ENCODE measurements at places on chromosomes 1 and 21.

- no peak for DNase-seq
Measured at GRCh38 chr1:108878160-108878469, 1.3 kb downstream of the GPSM2 start.

- DNase-seq = no peak
Measured at GRCh38 chr1:216606047-216606637, 117.1 kb downstream of the ESRRG start.

- DNase-seq = no peak
Measured at GRCh38 chr1:30464187-30464617, 259.2 kb downstream of the MATN1 start.

DNA sequence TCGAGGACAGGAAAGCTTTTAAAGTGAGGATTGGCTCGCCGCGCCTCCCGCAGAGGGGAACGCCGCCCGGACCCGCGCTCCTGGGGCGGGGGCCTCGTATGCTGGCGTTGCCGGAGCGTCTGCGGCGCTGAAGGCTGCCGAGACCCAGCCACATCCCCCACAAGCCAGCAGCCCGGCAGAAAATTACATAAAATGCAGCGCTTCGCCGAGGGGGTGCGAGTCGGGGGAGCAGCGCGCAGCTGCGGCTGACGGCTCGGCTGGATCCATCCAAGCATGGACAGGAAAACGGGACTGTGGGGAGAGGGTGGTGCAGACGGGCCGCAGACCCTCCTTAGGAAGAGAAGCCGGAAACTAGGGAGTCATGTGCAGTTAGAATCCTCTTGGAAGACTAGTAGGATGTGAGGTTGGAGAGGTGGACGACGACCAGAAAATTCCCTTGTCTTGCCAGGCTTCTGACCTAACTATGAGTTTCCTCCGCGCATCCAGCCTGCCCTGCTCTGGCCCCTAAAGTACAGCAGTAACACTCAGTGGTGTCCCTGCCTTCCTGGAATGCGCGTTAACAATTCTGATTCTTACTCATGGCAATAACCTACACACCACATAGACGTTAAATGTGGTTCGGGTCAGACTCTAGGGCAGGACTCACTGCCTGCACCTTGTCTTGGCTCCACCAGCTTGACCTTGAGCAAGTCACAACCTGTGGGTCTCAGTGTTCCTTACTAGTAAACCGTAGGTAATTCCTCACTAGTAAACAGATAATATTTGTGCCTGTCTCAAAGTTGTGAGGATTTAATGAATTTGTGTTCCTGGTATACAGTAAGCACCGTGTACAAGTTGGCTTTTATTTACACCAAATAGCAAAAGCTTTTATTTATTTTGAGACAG lies 953 bp upstream of the BRWD1 start:
- peak; percentile 16 for DNase-seq

- no peak for DNase-seq
Measured at GRCh38 chr1:232956081-232956480, 5.7 kb downstream of the NTPCR start.

GRCh38 chr1:71589005-71589404 lies 508.2 kb upstream of the ZRANB2 start:
- DNase-seq = no peak

- no peak for DNase-seq
Measured at GRCh38 chr1:59757197-59757747, 57.5 kb upstream of the HOOK1 start.

DNA sequence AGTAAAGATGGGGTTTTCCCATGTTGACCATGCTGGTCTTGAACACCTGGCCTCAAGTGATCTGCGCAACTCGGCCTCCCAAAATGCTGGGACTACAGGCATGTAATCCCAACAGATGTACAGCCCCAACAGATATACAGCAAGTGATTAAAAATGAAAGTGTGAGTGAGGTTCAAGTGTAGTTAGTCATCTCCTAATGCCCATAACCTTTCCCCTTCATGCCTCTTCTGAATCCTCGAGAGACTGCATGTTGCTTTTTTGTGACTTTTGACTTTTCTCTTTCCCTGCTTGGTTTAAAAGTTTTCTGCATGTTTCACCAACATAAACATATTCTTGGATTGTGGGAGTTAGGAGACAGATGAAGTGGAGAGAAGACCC lies 31.2 kb downstream of the KCNK2 start:
- DNase-seq = no peak

GRCh38 chr1:152189657-152190442 lies 30.8 kb upstream of the RPTN start:
- DNase-seq = peak; percentile 70

DNA sequence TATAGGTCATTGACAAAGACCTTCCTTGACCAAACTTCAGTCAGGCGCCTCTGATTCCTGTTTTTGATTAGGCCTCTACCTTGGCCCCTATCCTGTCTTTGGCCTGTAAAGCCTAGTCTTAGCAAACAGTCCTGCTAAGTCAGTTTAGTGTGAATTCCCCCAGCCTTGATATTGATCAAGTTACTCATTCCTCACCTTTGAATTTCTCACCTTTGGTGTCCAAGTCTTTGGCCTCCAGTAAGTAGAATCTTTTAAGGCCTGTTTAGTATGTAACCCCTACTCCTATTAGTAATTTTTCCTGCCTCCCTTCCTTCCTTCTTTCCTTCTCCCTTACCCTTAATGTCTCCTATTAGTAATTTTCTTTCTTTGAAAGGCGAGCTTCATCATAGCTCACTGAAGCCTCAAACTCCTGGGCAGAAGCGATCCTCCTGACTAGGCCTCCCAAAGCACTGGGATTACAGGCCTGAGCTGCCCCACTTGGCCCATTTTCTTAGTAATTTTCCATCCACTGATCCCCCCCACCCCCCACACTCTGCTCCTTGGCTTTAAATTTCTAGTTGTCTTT lies 13.0 kb upstream of the ZNF692 start:
- DNase-seq = no peak

GRCh38 chr1:14324248-14324630 lies 274.2 kb upstream of the KAZN start:
- DNase-seq = no peak

GRCh38 chr1:21534674-21535378 lies 25.6 kb downstream of the ALPL start:
- DNase-seq = no peak

GRCh38 chr1:42845866-42846256 lies 552 bp upstream of the ZNF691 start:
- no peak for DNase-seq

DNA sequence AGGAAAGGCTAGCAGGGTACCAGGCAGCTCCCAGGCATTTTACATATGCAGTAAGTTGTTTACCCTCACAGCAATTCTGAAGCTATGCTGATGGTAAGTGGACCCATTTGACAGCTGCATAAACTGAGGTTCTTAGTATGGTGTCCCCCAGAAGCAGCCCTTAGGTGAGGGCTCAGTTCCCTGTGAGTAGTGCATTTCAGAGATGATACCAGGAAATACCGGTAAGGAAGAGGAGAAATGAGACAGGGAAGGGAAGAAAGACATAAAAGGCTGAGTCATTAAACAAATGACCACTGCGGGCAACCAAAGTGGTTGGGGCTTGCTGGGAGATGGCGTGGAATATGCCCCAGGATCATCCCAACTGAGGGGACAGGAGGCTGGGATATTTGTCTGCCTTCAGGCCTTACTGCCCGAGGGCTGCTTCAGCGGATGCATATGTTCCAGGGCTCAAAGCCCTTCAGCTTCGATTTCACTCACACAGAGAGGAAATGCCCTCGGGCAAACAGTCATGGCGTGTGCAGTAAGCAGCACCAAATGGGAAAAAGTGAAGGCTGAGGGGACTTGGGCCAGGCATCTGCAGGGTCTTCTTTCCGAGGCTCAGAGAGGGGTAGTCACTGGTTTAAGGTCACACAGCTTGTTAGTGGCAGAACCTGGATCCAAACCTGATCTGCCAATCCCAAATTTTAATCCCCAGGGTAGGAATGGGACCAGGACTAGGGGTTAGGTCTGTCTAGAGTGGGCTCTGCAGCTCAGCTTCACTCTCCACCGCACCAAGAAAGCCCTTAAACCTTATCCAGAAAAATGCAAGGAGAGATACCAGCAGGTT lies 133.7 kb upstream of the RUNX3 start:
- DNase-seq = no peak

GRCh38 chr1:150695561-150695960 lies 1.4 kb downstream of the GOLPH3L start:
- no peak for DNase-seq

DNA sequence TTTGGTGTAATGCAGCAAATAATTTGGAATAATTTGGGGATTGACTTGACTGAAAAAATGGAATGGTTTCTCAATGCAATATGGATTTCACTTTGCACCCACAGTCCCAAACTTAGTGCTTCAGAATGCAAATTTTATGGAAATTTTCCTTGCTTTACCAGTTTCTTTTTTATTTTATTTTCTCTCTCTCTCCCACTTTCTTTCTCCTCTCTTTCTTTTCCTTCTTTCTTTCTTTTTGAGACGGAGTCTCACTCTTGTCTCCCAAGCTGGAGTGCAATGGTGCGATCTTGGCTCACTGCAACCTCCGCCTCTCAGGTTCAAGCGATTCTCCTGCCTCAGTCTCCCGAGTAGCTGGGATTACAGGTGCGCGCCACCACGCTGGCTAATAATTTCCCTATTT lies 110.3 kb downstream of the KCNN3 start:
- DNase-seq = no peak

DNA sequence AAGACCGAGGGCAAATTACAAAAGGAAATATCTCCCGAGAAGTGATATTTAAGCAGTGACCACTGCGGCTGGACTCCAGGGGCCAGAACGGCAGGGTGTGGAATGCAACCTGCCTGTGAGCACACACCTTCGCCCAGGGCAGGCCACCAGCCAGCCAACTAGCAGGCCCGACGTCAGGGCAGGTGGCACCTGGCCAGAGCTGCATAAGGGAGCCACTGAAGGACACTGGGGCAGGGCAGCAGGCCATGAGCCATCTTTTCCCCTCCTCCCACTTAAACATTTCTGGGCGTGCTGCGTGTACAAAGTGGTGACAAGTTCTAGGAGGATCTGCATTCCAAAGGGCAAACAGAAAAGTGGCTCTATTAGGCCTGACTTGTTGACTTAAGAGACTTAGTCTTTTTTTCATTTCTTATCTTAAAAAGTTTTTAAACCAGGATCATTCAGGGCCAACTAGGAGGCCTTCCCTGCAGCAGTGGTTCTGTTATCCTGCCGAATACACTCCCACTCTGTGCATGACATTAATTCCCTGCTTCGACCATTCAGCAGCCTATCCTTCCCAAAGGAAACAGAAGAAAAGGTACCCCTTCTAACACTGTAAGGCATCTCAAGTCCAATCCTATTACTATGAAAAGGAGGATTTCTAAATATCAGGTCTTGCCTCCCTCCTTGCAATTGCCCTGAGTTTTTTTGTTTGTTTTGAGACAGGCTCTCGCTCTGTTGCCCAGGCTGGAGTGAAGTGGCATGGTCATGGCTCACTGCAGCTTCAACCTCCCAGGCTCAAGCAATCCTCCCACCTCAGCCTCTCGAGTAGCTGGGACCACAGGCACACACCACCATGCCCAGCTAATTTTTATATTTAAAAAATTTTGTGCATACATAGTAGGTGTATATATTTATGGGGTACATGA lies 96.3 kb downstream of the BCAR3 start:
- DNase-seq = no peak

Measured in NCI-H1417 treated with DMSO at 0.1 percent for 48 hours (cell line).